Small intestine (tissue), 16 donors: ENCODE measurements at places on chromosomes 13 and 19.
A peak's percentile ranks its signal among the peaks of the same experiment; 100 is the strongest.

DNA sequence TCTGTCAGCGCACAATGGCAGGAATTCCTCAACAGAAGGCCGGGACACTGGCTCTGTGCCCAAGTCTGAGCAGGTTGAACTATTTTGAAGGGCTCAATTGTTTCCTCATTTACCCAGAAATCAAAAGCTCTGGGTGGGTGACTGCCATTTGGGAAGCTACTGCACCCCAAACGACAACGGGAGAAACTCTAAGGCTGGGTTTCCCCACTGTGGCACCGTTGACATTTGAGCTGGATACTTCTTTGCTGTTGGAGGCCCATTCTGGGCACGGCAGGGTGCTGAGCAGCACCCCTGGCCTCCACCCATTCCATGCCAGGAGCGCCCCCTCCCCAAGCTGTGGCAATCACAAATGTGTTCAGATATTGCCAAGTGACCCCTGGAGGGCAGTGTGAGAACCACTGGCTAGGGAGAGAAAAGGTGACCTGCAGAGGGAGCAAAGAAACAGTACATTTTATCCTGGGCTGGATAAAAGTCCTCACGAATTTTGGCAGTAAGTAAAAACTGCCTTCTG lies 62.5 kb downstream of the RFX2 start:
- DNase-seq = peak; percentile 41

- DNase-seq = no peak
These were observed 178.7 kb downstream of the TBC1D4 start for GRCh38 chr13:75303263-75303662.

- DNase-seq = no peak
These were observed 118.9 kb upstream of the KL start for GRCh38 chr13:32897296-32897695.

GRCh38 chr19:29770648-29771047 lies 41.1 kb upstream of the CCNE1 start:
- no peak for DNase-seq

- no peak for DNase-seq
These were observed 19.8 kb upstream of the FXYD3 start for GRCh38 chr19:35095667-35096368.

DNA sequence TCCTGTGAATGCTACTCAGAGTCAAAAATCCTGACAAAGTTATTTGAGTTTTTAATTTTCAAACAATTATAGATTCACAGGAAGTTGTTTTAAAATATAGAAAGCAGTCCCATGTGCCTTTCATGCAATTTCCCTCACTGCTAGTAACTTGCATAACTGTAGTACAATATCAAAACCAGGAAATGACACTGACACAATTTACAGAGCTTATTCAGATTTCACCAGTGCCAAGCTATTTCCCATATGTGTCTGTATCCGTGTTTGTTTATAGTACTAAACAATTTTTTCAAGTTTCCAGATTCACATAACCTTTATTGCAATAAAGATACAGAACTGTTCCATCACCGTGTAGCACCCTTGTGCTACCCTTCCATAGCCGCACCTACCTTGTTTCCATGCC lies 934.6 kb downstream of the PCDH17 start:
- DNase-seq = no peak

DNA sequence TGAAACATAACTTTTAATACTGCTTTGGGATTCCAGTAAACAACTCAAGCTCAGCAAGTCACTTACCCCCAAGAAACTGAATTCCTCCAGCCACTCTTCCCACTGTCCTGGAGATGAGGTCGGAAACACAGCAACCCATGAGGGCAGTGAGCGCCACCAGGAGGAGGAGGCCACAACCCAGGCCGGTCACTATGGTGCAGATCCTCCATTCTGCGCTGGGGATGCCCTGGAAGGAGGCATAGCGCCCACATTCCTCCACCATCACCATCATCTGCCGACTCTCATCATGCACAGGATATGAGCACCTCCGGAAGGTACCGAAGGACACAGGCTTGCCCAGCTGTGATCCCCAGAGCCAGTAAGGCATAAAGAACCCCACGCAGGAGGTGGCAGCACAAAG lies 2.2 kb downstream of the LHFPL6 start:
- no peak for DNase-seq

- no peak for DNase-seq
These were observed 37.2 kb downstream of the STK24 start for GRCh38 chr13:98539666-98540065.

- no peak for DNase-seq
These were observed 34.8 kb upstream of the DPRX start for GRCh38 chr19:53597023-53597422.

- no peak for DNase-seq
These were observed 98.4 kb downstream of the STK24 start for GRCh38 chr13:98478189-98479129.

GRCh38 chr13:28318496-28318895 lies 176.4 kb downstream of the FLT1 start:
- DNase-seq = no peak

DNA sequence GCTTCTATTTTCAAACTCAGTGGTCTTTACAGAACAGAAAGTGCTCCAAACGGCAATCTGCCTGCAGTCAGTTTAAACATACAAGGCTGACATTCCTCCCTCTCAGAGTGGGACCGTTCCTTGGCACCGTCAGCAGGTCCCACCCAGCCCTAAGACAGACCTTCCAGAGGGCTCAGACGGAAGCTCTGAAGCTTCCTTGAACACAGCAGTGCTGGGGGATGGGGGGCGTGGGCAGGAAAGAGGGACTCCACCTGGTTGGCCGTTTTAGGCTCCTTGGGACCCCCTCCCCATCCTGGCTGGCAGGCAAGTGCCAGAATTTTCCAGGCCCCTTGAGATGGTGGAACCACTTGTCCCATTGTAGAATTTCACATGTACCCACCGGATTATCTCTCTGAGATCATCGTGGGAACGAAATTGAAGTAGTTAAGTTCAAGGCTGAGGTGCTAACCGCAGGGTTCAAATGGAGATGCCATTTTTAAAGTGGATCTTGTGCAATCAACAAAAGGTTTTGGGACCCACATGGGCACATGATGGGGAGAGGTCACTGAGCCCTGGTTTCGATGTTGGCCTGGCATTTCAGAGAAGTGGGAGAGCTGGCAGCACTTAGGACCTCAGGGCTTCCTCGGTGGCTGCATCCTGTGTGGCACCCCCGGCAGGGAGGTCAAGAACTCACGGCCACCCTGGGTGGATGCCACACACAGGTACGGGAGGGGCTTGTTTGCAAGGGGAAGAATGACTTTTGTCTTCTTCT lies 46.2 kb downstream of the KLF2 start:
- DNase-seq = no peak

DNA sequence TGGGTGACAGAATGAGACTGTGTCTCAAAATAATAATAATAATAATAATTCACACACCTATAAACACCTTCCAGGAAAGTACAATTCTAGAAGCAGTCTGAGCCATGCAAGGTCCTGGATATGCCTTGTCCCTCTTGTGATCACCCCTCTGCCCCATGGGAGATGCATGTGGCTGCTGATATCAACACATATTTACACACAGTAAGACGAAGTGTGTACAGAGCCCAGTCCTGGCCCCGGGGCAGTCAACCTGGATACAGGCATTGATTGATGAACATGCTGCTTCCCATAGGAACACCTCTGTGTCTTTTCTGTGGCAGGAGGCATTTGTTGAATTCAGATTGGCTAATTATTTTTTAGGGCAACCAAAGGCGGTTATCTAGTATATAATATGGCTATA lies 3.2 kb downstream of the SULT2A1 start:
- DNase-seq = no peak

DNA sequence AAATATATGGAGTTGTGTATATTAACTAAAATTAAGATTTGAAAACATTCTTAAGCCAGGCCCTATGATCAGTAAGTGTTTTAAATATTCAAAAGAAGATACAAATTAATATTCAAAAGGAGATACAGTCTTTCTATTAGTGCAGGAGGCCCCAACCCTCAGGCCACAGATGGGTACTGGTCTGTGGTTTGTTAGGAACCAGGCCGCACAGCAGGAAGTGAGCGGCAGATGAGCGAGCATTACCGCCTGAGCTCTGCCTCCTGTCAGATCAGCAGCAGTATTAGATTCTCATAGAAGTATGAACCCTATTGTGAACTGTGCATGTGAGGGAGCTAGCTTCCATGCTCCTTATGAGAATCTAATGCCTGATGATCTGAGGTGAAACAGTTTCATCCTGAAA lies 232.9 kb downstream of the FOXO1 start:
- no peak for DNase-seq

- peak; percentile 52 for DNase-seq
These were observed 31.3 kb upstream of the ISYNA1 start for GRCh38 chr19:18469069-18469846.
